ENCODE measurements at places on chromosomes 16 and 17. TPM values are rescaled to one million over a fixed set of nuclear protein-coding genes. Genes with fewer than 3 reads are reported as not detected.
A peak's percentile ranks its signal among the peaks of the same experiment; 100 is the strongest.

GRCh38 chr17:28334171-28334570 is 1.1 kb downstream of the IFT20 start:
- peak; percentile 49 for DNase-seq

GRCh38 chr16:57534337-57534880 is 2.0 kb downstream of the CCDC102A start:
- DNase-seq: no peak

The OR1D2 gene
- polyA plus RNA-seq: 0.05 TPM

- peak; percentile 64 for DNase-seq
These were observed 62.1 kb downstream of the RMI2 start for GRCh38 chr16:11407047-11407982.

DNA sequence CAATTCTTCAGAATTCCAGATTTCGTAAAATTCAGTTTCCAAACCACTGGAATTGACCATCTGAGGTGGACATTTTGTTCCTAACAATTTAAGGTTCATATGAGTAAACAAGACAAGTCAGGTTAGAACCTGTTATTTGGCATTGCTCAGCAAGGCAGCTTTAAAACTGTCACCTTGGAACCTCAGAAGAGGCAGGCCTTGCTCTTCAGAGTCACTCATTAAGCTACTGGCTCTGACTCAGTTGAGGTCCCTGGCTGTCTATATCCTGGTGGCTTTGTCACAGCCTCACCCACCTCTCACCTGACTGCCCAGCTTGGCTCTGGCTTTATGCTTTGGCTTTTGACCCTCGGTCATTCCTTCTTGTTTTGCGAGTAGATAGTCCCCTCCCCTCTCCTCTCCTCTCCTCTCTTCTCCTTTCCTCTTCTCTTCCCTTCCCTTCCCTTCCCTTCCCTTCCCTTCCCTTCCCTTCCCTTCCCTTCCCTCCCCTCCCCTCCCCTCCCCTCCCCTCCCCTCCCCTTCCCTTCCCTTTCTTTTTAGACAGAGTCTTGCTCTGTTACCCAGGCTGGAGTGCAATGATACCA is 238.4 kb downstream of the SHISA9 start:
- DNase-seq: no peak

DNA sequence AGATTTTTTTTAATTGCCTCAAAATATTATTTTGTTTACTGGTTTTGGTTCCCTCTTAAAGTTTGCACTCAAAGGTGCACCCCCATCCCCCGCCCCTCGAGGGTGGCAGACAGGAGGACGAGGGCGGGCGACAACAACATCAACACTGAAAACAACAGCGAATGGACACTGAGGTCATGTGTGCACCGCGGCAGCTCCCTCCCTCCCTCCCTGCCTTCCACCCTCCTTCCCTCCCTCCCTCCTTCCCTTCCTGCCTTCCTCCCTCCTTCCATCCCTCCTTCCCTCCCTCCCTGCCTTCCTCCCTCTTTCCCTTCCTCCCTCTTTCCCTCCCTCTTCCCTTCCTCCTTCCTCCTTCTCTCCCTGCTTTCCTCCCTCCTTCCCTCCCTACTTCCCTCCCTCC is 1.5 kb upstream of the OSGIN1 start:
- DNase-seq: no peak
